ENCODE measurements at places on chromosomes 5 and 9.

- H3K27ac ChIP-seq = no peak overlapping the region
- H3K4me3 ChIP-seq = no peak overlapping the region
- peaks cover 1% of the 10 kb centered on the region for H3K27me3 ChIP-seq
- H3K4me1 ChIP-seq = peaks cover 20% of the 10 kb centered on the region
Measured at GRCh38 chr9:123282362-123283047, 14.1 kb upstream of the STRBP start.

GRCh38 chr5:139796061-139796806, 626 bp downstream of the PSD2 start:
- H3K4me3 ChIP-seq = peak overlapping the region; percentile 36
- DNase-seq = no peak
- H3K27ac ChIP-seq = no peak overlapping the region
- no peaks in the 10 kb centered on the region for H3K36me3 ChIP-seq
- H3K27me3 ChIP-seq = peaks cover 72% of the 10 kb centered on the region
- H3K4me1 ChIP-seq = no peaks in the 10 kb centered on the region

DNA sequence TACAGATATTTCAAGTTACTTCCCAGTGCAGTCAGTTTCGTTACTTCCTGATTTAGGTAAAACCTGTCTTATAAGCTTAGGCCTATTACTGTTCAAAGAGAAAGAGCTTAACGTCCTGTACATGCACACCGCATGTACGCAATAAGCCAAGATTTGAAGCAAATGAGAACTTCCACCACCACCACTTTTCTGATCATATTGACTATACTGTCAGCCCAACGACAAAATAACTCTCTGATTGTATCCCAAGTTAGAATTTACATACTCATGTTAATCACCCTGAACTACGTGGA, 5.1 kb downstream of the NFIB start:
- H3K4me3 ChIP-seq = no peak overlapping the region
- peaks cover 49% of the 10 kb centered on the region for H3K27me3 ChIP-seq
- peaks cover 10% of the 10 kb centered on the region for H3K4me1 ChIP-seq

DNA sequence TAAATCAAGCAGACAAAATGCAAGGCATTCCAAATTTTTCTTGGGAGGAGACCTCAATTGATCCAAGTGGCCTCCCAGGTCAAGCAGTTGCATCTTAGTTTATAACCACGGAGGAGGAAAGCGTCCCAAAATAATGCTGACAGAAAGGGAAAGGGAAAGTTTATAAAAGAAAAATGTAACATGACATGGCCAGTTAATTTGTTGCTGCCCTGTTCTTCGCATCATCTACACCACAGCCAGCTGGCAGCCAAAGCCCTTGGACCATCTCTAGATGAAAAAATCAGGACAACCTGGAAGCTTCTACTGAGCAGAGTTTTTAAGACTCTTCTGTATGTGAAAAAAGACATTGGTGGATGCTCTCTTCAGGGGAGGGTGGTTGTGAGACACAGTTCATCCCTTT, 128.8 kb upstream of the FBXL7 start:
- no peaks in the 10 kb centered on the region for H3K27me3 ChIP-seq
- H3K4me3 ChIP-seq = no peak overlapping the region
- no peaks in the 10 kb centered on the region for H3K36me3 ChIP-seq
- H3K27ac ChIP-seq = no peak overlapping the region
- DNase-seq = no peak

DNA sequence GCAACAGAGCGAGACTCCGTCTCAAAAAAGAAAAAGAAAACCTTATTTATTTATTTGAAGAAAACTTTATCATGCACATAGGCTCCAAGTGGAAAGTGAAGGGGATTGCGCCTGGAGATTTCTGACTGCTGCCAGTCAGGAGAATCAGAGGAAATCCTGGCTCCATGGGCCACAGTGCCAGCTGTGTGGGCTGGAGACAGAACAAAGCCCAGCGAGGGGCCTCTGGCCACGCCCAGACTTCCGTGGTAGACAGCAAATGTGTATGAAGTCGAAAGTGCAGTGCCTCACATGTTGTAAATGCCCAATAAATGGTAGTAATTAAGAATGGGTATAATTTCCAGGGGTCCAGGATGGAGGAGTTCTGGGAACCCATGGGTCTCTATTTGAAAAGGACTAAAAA, 75.8 kb upstream of the WWC1 start:
- no peak overlapping the region for H3K27ac ChIP-seq
- no peaks in the 10 kb centered on the region for H3K36me3 ChIP-seq
- no peaks in the 10 kb centered on the region for H3K4me1 ChIP-seq
- peaks cover 7% of the 10 kb centered on the region for H3K27me3 ChIP-seq
- DNase-seq = no peak

GRCh38 chr5:107127878-107128277, 542.9 kb downstream of the EFNA5 start:
- H3K27me3 ChIP-seq = no peaks in the 10 kb centered on the region
- no peak overlapping the region for H3K27ac ChIP-seq
- no peaks in the 10 kb centered on the region for H3K36me3 ChIP-seq
- no peaks in the 10 kb centered on the region for H3K4me1 ChIP-seq

GRCh38 chr5:3281366-3281765, 314.3 kb upstream of the IRX1 start:
- H3K4me3 ChIP-seq = no peak overlapping the region
- DNase-seq = no peak
- no peaks in the 10 kb centered on the region for H3K36me3 ChIP-seq
- H3K27me3 ChIP-seq = peaks cover 14% of the 10 kb centered on the region
- no peaks in the 10 kb centered on the region for H3K4me1 ChIP-seq

- no peaks in the 10 kb centered on the region for H3K36me3 ChIP-seq
- no peak overlapping the region for H3K4me3 ChIP-seq
- no peak overlapping the region for H3K27ac ChIP-seq
- no peaks in the 10 kb centered on the region for H3K27me3 ChIP-seq
- H3K4me1 ChIP-seq = no peaks in the 10 kb centered on the region
Measured at GRCh38 chr5:42317575-42317974, 105.7 kb upstream of the GHR start.

DNA sequence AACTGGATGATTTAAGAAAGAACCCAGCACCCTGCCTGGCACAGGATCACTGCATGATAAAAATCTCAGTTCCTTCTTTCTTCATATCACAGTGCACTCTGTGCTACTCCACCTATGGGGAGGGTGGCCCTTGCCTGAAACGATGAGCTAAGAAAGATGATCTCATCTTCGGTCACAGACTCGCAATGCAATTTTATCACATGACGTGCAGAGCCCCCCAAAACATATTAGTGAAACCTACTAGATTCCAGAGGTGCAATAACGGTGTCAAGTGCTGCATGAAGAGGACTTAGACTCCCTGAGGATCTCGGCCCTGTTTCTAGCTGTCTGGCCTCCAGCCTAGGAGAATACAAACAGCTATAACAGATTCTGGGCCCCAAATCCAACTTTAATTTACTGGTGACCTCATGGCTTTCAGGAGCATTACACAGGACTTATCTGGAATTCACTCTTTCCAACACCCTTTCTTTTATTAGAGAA, 104.0 kb downstream of the EBF1 start:
- no peak for DNase-seq
- no peak overlapping the region for H3K4me3 ChIP-seq
- H3K27ac ChIP-seq = no peak overlapping the region
- no peaks in the 10 kb centered on the region for H3K36me3 ChIP-seq
- H3K4me1 ChIP-seq = no peaks in the 10 kb centered on the region
- peaks cover 2% of the 10 kb centered on the region for H3K27me3 ChIP-seq
